ENCODE measurements at places on chromosomes 3 and 15. TPM values are rescaled to one million over a fixed set of nuclear protein-coding genes. Genes with fewer than 3 reads are reported as not detected.

HRH1 gene
- 3.6 TPM for total RNA-seq

SLC28A1 gene
- total RNA-seq, result not detected

TIMP4 gene
- total RNA-seq, result 0.48 TPM

TCTA gene
- total RNA-seq, result 6.0 TPM

GABRR3 gene
- not detected for total RNA-seq

PATL2 gene
- total RNA-seq, result 0.85 TPM

ANKRD34C gene
- not detected for total RNA-seq

C3orf33 gene
- total RNA-seq, result 4.5 TPM

TMEM212 gene
- total RNA-seq, result not detected

KY gene
- not detected for total RNA-seq

SLC22A13 gene
- 0.24 TPM for total RNA-seq

IL17RD gene
- total RNA-seq, result 2.1 TPM

LYZL4 gene
- total RNA-seq, result not detected

ABI3BP gene
- 1.7 TPM for total RNA-seq

THRB gene
- 10.0 TPM for total RNA-seq

RARRES1 gene
- 0.85 TPM for total RNA-seq

ACTC1 gene
- not detected for total RNA-seq

DNAH12 gene
- total RNA-seq, result under 0.01 TPM

CACNA1D gene
- total RNA-seq, result under 0.01 TPM

GOLGA6A gene
- total RNA-seq, result not detected

TM6SF1 gene
- 2.8 TPM for total RNA-seq

COL6A5 gene
- total RNA-seq, result not detected

MELTF gene
- total RNA-seq, result 4.0 TPM

TMIE gene
- total RNA-seq, result 0.85 TPM

CLDN16 gene
- total RNA-seq, result 1.3 TPM

ISY1 gene
- total RNA-seq, result 13.0 TPM

CFAP20DC gene
- total RNA-seq, result 7.7 TPM

PP2D1 gene
- not detected for total RNA-seq

CLDN1 gene
- total RNA-seq, result 24.5 TPM

AHSG gene
- not detected for total RNA-seq

KNG1 gene
- not detected for total RNA-seq

PPIP5K1 gene
- total RNA-seq, result 29.4 TPM

CNTN3 gene
- total RNA-seq, result 1.1 TPM

BOC gene
- 0.72 TPM for total RNA-seq

NDN gene
- total RNA-seq, result 13.6 TPM

IGSF11 gene
- not detected for total RNA-seq

PHLDB2 gene
- total RNA-seq, result 93.7 TPM

CELF6 gene
- total RNA-seq, result 0.24 TPM

ZKSCAN7 gene
- 1.3 TPM for total RNA-seq

KBTBD13 gene
- total RNA-seq, result under 0.01 TPM

SLC9C1 gene
- total RNA-seq, result 0.43 TPM

MEX3B gene
- 0.64 TPM for total RNA-seq

ZCWPW2 gene
- total RNA-seq, result 0.21 TPM

CRYBG3 gene
- total RNA-seq, result 23.6 TPM

Measured in tracheal epithelial cell (primary cell).